ENCODE measurements at places on chromosomes 1 and 21.

DNA sequence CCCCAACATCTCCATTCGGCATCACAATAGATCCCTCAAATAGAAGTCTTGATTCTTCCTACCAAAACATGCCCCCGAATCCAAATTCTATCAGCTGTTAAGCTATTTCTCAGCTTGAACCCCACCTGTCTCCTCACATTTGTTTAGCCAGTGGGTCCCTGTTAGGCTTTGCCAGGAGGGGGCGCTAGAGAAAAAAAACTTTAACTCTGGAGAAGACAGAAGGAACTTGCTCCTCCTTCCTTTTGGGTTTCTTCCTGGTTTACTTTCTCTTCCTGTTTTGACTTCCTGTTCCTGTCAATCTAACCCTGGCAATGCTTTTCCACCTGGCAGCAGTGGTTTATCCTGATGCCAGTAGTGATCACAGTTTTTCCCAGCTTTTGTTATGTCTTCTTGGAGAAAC lies 95.6 kb upstream of the KCNK1 start:
- DNase-seq: no peak

DNA sequence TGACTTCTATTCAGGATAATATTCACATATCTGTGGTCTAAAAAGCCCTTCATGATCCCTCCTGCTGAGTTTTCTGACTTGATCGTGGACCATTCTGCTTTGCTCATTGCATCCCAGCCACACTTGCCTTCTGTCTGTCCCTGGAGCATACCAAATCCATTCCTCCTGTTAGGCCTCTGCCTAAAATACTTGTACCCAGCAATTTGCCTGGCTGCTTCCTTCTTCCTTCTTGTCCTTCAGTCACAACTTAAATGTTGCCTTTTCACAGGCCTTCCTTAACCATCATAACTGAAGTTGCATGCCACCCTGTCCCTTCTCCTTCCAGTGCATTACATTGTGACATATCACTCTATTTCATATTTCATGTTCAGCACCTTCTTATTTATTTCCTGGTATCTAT lies 4.3 kb downstream of the CR2 start:
- DNase-seq: no peak

DNA sequence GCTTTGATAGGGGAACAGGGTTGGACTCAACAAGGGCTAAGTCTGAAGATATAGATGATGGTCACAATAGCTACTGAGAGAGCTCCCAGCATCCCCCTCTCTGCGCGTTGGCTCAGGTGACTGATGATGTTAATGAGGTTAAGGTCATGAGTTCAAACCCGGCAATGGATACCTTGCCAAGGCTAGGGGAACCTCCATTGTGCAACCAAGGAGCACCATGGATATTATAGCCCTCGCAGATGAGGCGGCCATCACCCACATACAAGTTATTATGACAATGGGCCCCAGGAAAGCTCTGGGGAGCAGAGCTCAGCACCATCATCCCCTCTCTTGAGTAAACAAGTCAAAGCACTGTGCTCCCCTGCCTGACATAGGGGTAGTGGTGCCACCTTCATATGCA lies 8.2 kb downstream of the KCNA2 start:
- no peak for DNase-seq

- DNase-seq: peak; percentile 52
These were observed 540 bp downstream of the ARHGEF2 start for GRCh38 chr1:155977690-155978324.

DNA sequence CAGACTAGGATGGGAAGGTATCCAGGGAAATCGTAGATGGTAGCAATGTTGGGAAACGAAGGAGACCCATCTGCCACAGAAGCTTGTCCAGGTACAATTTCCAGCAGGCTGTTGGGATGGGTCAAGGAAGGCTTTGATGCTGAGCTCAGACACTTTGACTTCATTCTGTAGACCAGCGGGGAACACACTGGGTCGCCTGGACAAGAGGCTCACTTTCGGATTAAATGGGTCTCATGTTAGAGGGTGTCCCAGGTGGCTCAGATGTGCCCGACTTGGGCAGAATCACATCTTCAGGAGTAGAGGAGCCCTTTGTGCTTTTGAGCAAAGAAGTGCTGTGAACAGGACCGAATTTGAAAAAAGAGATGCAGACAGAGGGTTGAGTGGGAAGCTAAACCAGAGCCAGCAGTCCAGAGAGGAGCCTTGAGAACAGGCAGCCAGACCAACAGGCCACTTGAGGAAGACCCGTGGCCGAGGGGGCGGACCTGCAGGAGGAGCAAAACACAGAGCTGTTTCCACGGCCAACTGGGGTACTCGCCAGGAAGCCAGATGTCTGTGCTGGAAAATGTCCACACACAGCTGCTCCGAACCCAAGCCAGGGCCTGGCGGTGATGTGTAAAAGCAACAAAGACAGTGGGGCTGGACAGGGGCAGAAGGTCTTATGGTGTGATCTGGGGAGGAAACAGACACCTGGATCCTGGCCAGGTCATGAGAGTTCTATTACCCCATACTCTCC lies 146.9 kb downstream of the AJAP1 start:
- DNase-seq: peak; percentile 32

DNA sequence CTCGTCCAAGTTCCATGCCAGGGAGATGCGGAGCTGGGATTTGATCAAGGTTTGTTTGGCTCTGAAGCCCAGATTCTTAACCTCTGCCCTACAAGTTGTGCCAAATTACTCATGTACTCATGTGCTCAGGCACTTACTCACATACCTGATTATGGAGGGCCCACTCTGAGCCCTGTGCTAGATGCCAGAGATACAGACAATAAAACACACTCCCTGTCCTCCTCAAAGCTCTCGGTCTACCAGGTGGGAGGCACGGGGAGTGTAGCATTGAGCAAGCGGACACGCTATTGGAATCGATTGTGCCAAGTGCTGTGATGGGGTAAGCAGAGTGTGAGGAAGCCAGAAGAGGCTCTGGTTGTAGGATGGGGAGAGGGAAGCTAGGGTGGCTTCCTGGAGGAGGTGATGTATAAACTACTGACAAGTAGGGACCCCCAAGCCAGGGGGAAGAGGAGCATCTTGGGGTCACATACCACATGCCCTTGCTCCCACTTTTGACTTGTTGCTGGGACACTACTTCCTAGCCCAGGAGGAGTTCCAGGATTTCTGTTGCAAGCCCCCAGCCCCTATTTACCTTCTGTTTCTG lies 49.8 kb upstream of the IFNLR1 start:
- DNase-seq: no peak

DNA sequence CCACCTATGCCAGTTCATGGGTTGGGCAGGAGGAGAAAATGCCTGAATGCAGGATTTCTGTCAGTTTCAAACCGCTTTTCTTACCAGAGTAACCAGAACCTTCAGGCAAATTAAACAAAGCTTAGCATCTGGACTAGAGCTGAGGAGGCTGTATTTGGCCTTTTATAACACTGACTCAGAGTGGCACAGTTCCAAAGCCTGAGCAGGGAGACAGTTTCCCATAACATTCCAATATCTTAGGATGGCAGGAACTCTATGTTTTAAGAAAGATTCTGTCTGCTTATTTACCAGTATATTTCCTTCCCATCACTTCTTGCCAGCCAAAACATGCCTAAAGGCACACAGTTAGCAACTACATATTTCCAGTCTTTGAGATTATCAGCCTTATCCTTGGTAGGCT lies 46.8 kb downstream of the UBR4 start:
- DNase-seq: no peak

DNA sequence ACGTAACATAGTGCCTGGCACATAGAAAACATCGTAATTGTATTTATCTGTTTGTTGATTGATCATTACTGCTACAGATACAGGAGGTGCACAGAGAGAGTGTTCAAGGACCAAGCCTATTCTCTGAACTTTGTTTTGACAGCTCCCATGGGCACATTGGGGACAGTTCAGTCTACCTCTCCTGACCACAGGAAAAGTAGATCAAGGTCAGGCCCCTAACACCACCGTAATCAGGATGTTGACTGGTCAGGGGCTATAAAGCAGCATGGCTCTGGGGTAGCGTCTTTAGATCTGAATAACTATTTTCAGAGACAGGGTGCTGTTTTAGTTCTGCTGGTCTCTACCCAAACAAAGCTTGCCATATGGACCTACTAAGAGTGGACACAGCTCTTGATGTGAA lies 223.1 kb upstream of the IRF2BP2 start:
- DNase-seq: no peak

GRCh38 chr1:910311-910880 lies 13.3 kb upstream of the SAMD11 start:
- no peak for DNase-seq

GRCh38 chr1:27872802-27873551 lies 633 bp downstream of the THEMIS2 start:
- no peak for DNase-seq

DNA sequence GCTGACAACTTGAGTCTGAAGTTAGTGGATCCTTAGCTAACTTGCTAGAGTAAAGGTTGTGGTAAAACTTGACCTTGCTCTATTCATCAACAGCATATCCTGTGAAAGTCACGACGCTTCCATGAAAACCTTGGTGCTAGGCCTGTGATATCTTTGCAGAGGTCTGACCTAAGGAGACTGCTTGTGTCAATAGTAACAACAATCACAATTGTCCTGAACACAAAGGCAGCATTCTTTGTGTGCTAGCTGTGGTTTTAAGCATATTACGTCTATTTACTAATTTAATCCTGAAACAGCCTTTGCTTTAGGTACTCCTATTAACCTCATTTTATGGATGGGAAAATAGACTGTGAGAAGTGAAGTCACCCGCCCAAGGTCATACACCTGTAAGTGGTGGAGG lies 2.8 kb upstream of the CLDN14 start:
- no peak for DNase-seq

DNA sequence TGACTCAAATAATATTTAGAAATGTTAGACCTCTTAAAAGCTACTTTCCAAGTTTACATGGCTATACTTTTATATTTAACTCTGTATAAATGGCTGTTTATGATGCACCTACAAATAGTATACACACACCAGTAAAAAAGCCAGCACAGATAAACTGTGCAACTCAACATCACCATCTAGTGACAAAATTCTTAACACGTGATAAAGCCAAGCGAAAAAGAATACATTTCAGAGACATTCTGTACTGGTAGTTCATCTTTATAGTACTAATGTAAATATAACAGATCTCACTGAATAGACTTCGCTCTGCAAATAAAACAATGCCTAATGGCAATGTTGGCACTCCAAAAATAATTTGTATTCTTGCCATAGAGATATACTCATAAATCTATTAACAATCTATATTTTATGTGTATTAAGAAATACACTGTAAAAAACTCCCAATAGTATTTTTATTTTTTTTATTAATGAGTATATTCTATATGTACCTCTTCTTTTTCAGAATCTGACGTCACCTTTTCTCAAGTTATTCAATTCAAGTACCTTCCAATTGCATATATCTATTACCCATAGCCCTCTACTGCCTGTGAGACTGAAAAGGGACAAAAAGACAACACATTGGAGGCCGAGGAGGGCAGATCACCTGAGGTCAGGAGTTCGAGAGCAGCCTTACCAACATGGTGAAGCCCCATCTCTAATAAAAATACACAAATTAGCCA lies 100.2 kb downstream of the DPYD start:
- no peak for DNase-seq

DNA sequence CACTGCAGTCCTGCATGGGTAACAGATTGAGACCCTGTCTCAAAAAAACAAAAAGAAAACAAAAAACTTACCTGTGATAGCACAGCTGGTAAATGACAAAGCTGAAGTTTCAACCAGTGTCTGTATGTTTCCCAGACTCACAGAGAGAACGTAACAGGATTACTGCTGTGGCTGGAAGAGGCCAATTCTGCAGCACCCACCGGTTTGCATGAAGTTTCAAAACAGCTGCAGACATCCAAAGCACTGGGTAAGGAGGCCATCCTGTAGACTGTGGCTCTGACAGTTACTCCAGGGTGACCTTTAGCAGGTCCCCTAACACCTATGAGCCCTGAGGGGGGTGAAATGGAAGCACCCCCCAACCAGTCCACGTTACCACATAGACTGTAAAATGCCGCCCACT lies 7.5 kb downstream of the ID3 start:
- no peak for DNase-seq

DNA sequence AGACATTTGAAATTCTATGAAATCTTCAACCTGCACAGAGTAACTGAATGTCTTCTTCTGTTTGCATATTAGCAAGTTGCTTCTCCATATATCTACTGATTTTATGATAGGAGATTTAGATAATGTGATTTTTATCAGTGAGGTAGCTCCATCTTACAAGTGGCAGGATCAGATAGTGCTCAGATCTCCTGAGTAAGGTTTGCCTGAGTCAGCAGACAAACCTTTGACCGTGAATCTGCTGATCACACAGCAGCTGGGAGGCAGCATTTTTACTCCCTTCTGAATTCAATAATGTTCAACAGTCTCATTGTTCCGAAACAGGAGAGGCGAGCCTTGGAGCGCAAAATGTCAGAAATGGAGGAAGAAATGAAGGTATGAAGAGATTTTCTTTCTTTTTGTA lies 141.4 kb downstream of the SYT2 start:
- DNase-seq: no peak

- DNase-seq: no peak
These were observed 82.6 kb downstream of the GPR161 start for GRCh38 chr1:168054117-168054516.

GRCh38 chr1:6675941-6676340 lies 25.7 kb downstream of the DNAJC11 start:
- DNase-seq: no peak

Measured in hippocampal formation (tissue), 2 donors.